ENCODE measurements at places on chromosomes 7 and 10.

DNA sequence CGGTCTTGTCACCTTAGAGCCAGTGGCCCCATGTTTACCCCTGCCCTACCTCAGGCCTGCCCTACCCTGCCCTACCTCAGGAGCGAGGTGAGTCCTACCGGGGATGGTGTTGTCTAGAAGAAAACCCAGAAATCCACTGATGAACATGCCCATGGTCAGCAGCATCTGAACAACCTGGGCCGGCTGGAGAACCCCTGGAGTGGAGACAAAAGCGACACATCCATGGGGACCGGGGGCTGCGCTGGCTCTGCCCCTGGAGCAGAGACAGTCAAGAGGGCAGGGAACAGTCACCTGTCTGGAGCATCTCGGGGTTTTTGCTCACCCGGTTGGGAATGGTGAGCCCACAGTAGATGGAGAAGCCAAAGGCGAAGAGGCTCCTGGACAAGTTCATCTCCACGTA lies 36.3 kb downstream of the STRA8 start:
- DNase-seq: no peak

DNA sequence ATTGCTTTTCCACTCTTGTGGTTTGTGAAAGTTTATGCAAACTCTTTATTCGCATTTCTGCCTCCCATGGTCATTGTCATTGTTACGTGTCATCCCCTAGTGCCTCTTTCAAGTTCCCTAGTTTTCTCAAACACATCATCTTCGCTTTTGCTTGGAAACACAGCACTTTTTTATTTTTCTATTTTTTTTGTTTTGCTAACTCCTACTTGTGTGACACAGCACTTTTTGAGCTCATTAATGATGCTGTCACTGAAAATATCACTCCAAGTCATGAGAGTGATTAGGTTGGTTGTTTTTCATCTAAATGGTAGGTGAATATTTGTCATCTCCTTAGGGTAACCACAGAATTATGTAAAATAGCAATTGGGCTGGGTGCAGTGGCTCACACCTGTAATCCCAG lies 8.5 kb upstream of the STX1A start:
- no peak for DNase-seq

GRCh38 chr10:30915146-30915545 lies 116.5 kb downstream of the ZNF438 start:
- DNase-seq: no peak

DNA sequence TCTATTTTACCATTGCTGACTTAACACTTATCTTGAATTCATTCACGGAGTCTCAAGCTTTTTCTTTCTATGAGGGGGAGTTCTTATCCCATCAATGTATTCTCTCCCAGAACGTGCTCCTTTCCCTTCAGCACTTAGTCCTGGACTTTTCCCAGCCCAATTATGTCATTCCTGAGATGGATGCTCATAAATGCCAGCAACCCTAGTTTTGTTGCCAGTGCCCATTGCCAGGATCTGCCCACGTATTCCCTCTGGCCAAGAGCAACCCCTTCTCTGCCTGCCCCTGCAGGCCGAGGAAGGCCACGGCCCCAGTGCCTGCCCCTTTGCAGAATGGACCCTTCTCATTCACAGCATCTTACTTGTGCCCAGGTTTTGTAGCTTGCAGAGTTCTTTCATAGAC lies 67.4 kb upstream of the PPP1R3C start:
- no peak for DNase-seq

- DNase-seq: no peak
Measured at GRCh38 chr7:141209454-141209853, 135.6 kb downstream of the TMEM178B start.

GRCh38 chr10:48509974-48510692 lies 94.7 kb downstream of the ARHGAP22 start:
- peak; percentile 62 for DNase-seq

GRCh38 chr10:3068968-3069737 lies 1.8 kb downstream of the PFKP start:
- DNase-seq: peak; percentile 45

DNA sequence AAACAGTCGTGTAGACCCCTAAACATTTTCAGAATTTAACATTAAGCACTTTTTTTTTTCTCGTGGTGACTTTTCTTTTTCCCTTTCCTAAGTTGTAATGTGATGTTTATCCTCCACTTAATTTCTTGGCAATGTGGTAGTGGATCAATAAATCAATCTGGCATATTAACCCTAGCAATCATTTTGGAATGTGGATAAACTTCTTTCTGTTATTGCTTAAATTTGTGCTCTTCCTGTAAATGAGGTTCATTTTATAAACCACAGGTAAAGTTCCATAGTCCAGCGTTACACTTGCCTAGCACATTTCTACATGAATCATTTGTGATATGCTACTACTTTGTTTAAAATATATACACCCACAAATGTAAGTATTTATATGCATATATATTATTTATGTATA lies 247.4 kb upstream of the ETV1 start:
- no peak for DNase-seq

DNA sequence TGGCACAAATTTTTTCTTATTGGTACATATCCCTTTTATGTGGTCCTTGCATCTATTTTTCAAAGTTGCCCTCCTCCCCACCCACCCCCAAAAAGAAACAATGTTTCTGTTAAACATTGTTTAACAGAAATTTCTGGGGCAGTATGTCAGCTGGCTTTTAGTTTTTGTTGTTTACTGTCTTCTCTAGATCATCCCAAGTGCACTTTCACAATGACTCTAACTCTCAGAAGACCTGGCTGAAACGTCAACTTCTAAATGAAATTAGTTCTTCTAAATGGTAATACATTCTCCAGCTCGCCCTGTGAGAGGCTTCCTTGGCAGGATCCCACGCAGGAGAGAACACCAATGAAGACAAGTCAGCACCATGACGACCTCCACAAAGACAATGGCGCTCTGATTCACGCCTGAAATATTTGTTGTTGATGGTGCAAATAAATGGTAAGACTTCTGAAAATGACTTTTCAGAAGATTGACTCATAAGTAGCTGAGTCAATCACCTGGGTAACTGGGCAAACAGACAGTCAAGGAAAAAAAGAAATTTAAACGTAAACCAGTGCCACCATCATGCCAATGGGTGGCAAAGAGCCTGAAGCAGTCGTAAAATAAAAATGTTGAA lies 293.7 kb downstream of the FZD1 start:
- no peak for DNase-seq

DNA sequence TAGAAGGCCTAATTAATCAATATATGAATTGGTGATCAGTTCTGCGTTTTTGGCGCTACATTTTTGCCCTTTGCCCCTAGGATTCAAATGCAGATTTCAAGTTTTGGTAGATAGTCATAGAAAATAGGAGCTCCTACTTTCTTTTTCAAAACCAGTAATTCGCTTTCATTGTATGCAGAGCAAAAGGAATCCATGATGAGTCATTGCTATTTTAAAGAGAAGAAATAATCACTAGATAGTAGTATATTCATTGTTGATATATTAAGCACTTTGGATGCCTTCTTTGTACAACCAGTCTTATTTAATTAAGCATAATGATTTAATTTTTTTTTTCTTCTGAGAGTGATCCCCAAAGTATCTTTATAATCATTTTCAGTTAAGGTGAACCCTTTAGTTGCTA lies 50.3 kb downstream of the CSTF2T start:
- DNase-seq: no peak

DNA sequence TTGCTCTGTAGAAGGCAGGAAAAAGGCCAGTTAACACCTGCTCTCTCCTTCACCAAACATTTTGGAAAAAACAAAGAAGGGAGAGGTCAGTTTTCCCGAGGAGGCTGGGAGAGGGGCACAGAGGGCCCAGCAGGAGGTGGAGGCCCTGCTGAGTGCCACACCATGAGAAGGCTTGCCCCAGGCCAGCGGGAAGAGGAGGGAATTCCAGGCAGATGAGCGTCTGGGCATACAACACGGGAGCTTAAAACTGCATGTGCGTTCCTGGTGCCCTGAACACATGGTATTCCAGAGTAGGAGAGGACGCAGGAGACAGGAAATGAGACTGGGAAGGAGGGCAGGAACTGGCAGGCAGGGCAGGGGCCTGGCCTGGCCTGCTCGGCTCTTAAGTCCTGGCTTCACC lies 182.4 kb downstream of the CCDC3 start:
- DNase-seq: no peak

- no peak for DNase-seq
Measured at GRCh38 chr7:1595027-1595426, 25.2 kb upstream of the PSMG3 start.

- DNase-seq: no peak
Measured at GRCh38 chr10:34696423-34696822, 118.7 kb downstream of the PARD3 start.

GRCh38 chr7:149245244-149245643 lies 5.8 kb downstream of the ZNF212 start:
- DNase-seq: no peak

GRCh38 chr7:122869260-122869659 lies 17.0 kb downstream of the CADPS2 start:
- no peak for DNase-seq

GRCh38 chr7:98210513-98211220 lies 572 bp upstream of the BHLHA15 start:
- DNase-seq: no peak

DNA sequence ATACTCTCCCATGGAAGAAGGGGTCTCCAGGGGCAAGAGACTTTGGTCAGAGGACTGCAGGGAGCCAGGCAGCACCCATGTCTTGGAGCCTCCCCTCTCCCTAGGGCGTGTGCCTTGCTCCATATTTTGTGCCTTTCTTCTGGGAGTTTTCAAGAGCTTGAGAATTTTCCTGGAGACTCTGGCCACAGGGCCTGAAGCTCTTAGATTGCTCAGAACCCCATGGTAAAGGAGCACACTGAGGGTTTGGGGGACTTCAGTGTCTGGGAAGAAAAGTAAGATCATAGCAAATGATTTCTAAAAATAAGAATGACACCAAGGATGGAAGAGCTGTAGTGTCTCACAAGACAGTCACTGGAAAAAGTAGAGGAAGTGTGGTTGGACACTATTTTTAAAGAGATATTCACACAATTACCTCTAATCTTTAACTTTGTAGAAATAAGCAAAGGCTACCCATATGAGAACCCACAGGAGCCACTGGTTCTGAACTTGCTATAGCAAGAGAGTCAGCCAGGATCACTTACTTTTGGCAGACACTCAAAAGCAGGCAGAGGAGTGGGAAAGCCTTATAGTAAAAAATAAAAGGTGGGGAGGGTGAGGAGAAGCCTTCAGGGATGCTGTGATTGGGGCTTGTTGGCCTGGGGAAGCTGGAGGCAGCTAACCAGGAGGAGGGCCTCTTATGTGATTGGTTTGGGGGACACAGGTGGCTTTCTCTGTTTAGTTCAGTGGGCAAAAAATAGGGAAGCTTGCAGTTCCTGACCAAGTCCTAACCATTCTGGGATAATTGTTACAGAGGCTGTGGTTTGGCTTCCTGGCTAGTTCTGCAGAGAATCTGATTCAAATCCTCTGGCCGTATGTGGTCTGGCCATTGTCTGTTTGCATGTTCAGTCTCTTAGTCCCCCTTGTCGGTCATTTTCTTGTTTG lies 5.1 kb upstream of the CSGALNACT2 start:
- DNase-seq: no peak

DNA sequence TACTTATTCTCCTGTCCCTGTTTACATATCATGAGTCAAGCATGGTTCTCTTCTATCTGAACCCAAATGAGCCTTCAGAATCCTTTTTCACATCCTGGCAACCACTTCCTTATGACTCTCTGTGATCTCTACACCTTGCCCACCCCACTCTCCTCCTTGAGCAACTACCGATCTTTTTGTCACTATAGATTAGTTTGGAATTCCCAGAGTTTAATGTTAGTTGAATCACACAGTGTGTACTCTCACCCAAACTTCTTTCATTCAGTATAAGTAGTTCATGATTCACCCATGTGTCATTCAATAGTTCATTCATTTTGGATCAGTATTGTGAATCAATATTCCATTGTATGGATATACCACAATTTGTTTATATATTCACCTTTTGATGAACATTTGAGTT lies 55.3 kb downstream of the TFAM start:
- DNase-seq: no peak

- no peak for DNase-seq
Measured at GRCh38 chr7:117011419-117012260, 58.3 kb downstream of the ST7 start.

GRCh38 chr7:17312641-17313040 lies 14.2 kb downstream of the AHR start:
- DNase-seq: no peak

DNA sequence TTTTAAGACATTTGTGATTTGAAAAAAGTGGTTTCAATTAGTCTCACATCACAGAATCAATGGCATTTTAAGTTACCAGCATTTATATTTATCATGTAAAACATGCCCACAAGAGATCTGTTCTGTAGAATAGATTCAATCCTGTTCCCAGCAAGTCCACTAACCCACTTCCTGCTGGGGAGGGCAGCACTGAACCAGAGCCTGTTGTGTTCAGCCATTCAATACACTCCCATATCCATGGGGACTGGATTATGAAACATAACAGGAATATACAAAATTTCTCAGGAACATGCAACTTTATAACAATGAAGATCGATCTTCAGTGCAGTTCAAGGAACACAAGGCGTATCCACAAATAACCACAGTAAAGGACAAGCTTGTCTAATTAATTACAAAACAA lies 24.4 kb upstream of the ANK3 start:
- no peak for DNase-seq

DNA sequence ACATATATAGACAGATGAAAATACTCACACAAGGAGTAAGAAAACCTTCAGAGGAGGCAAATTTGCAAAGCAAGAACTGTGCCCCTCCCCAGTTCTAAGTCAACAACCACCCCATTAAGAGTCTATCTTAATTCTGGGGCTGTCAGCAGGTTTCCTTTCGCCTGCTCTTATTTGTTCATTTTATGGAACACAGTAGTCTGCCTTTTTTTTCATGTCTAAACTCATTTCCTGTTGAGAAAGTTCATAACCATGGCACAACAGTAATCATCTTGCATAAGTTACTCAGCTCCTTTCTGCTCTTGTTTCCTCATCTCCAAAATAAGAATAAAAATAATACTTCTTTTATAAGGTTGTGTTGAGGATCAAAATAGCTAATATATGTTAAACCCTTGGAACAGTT lies 25.8 kb upstream of the AMPH start:
- no peak for DNase-seq

DNA sequence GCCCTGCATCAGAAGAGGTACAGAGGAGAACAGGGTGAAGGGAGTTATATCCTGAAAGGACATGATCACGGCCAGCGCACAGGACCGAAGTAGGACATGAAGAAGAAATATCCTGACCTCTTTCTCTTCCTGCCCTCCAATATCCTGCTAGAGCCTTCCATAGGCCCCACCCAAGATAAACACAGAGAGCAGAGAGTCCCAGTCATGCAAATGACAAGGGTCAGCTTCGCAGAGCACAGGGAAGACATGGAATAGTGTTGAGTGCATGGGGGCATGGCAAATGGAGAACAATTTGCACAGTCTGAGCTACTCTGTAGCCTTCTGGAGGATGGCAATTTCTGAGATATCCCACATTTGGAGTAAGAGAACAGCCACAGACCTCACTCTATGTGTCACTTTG lies 371.4 kb downstream of the GRM8 start:
- DNase-seq: no peak

GRCh38 chr10:23459308-23459939 lies 20.5 kb downstream of the OTUD1 start:
- no peak for DNase-seq

- peak; percentile 61 for DNase-seq
Measured at GRCh38 chr7:43905209-43905946, 1.0 kb downstream of the URGCP start.
